ENCODE measurements at places on chromosomes 12 and 14. TPM values are rescaled to one million over a fixed set of nuclear protein-coding genes. Genes with fewer than 3 reads are reported as not detected.
A peak's percentile ranks its signal among the peaks of the same experiment; 100 is the strongest.

Gene SMIM41
- not detected for total RNA-seq

Gene MGP
- total RNA-seq = 402 TPM

GRCh38 chr12:2998789-2999264 lies 39.6 kb downstream of the TEAD4 start:
- no peak for DNase-seq

DNA sequence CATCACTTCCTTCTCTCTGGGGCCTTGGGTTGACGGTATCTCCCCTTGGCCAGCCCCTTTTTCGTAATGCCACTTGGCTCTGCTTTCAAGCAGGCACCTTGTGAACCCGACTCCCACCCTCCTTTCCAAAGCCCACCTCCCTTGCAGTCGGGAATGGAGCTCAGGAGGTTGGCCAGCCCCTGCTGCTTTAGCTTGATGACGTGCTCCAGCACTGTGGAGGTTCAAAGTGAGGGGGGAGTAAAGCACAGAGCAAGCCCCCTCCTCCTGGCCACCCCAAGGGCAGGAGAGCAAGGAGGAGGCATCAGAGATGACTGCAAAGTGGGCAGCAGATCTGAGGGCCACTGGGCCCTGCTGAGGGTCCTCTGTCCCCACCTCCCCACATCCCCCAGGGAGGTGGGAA lies 103.4 kb downstream of the ZFP36L1 start:
- DNase-seq = no peak

DNA sequence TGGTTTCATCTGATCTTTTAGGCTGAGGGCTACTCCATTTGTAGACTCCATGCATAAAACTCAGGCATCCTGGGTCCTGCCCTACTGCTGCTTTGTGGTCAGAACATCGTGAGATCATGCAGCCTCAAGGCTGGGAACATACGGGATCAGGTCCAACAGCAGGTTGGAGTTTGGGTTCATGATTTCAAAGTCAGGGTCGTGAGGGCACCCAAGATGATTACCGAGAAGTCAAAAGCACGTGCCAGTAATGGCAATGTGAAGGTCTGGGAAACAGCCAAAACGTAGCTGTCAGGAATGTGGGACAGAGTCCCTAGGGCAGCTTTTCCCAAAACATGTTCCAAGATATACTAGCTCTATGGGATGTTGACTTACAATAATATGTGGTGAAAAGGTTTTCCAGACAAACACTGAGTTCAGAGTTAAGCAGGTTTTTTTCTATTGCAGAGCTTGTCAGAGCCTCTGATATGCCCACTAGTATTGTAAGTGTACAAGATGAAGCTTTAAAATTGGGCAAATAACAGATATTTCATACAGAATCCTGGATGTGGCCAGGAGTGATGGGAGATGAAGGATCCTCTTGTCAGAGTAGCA lies 130.3 kb upstream of the DNM1L start:
- DNase-seq = no peak

DNA sequence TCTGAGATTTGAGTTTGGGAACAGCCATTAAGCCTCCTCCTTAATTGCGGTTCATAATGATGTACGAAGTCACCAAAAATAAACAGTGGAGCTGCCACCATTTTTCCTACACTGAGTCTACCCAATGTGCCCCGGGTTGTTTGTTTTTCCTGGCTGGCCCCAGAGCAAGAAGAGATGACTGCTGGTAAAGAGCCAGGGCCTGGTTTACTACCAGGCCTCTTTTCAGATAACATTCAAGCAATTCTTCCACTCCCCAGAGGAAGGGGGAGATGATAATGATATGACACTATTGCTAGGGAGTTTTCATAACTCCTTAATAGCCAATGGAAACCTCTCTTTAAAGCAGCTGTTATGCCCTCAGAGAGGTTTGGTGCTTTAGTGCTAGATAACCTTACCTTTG lies 42.3 kb downstream of the BRAP start:
- no peak for DNase-seq

DNA sequence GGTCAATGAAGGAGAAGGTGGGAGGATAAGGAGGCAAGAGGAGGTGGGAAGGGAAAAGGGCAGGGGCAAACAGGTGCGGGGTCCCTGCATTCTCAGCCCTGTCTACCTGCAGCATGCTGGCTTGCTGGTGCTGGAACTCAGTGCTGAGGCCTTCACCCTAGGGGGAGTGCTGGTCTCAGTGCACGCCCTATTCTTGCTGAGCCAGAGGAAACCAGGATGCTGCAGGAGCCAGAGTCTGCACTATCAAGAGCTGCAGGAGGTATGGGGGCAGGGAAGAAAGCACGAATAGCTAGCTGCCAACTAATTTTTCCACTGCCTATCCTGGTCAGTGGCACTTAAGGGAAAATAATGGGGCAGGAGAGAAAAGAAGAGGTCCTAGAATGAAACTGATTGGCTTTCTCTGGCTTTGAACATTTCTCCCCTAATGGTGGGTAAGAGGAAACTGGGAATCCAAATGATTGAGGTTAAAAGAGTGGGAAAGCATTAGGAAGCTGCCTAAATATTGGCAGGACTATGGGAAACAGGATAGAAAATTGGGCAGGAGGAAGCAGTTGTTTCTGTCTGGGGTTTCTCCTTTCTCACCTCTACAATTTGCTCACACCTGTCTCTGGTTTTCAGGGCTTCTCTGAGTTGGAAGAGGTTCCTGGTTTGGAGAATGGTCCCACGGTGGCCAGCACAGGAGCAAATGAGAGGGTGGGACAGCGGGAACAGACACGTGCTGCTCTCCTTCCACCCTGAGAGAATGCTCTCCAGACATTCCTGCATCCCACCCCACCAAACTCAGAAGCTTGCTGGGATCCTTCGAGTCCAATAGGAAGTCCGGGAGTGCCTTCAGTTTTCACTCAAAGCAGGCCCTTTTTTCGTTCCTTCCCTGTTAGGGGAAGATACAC lies 1.9 kb downstream of the TMEM253 start:
- no peak for DNase-seq

GRCh38 chr12:117671734-117672133 lies 297.1 kb downstream of the KSR2 start:
- DNase-seq = peak; percentile 68

Gene DLK1
- total RNA-seq = 8.2 TPM

- no peak for DNase-seq
These were observed 15.2 kb downstream of the DCAF4 start for GRCh38 chr14:72941286-72941985.

- no peak for DNase-seq
These were observed 55.6 kb upstream of the PPP2R5C start for GRCh38 chr14:101705733-101706508.

DNA sequence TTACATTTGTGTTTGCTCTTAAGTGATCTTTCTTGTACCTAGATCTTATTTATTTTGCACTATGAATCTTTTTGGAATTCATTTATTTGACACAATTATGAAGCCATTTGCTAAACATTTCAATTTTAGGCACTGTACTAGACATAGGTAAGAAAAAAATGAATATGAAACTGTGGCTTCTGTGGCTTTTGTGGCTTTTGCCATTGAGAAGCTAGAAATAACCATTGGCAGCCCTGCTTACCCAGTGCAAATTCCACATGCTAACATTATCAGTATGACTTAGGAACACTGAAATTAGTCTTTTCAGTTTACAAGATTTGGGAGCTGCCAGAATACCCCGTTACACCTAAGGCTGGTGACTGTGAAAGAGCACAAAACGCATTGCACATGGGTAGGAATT lies 60.1 kb downstream of the FSCB start:
- no peak for DNase-seq

Gene C3AR1
- total RNA-seq = 0.58 TPM

GRCh38 chr12:119809023-119809422 lies 68.1 kb downstream of the CIT start:
- DNase-seq = no peak

DNA sequence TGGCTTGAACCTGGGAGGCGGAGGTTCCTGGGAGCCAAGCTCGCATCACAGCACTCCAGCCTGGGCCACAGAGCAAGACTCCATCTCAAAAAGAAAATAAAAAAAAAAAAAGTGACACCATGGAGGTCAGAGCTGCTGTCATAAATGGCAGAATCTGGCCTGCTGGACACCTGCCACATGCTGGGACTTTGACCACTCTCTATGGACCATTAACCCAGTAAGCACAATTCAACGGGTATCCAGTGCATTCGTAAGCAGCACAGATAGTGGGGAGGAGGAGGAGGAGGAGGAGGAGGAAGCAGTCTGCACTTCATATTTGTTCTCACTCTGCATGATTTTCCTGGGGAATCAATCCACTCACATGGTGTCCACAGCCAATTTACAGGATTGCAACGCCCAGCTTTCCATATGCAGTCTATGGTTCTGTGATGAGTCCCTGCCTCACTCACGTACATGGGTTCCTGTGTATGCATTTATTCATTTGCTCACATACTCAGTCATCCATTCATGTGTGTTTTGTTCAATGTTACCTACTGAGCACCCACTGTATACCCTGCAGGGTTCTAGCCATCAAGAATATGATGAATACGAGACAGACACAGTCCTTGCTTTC lies 326.8 kb downstream of the GLT1D1 start:
- DNase-seq = no peak

Gene KCNJ8
- total RNA-seq = not detected

GRCh38 chr14:69662636-69663299 lies 51.4 kb downstream of the SUSD6 start:
- DNase-seq = no peak

DNA sequence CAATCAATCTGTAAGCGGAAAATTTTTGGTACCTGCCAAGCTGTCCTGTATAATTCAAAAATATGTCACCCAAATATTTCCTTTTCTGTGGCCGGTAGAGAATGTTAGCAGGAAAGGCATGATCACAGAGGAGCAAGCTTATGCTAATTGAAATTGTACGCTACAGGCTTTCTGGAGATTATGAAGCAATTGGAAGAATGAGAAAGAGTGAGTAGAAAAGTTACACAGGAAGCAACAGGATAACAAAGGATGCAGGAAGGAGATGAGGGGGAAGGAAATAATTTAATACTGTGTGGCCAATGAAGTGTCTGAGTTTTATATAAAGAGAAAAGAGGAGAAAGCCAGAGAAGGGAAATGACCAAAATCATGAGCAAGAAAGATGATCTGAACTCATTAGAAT lies 627.2 kb upstream of the STXBP6 start:
- DNase-seq = no peak

Gene ASB2
- 3.8 TPM for total RNA-seq

- no peak for DNase-seq
These were observed 201.2 kb downstream of the SYNE2 start for GRCh38 chr14:64053694-64054669.

Gene SDS
- total RNA-seq = not detected

DNA sequence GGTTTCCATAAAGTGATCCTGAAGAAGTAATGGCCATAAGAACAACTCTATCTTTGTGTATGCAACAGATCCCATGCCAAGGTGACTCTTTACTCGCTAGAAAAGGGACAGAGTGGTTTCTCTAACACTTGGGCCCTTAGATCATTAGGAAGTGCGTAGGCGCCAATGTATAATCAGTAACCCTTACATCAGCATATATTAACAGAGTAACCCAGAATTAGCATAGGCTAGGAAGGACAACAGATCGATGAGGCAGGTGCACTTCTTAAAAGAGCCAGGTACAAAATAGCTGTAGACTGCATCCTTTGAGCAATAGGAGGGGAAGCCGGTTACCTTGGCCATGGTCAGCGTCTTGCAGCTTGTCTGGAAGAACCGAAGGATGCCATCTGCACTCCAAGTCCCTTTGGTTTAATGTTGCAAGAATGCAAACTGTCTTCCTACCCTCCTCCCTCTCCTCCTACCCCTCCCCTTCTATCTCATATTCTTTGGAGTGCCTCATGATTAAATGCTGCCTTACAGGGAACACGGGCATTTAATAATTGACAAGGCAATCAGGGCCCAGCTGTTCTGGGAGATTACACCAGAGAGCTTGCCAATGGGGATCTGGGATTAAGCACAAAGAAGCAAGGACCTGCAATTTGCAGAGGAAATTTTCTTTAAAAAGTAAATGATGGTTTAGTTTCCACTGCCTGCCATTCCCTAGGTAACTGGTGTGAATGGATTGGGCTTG lies 8.0 kb downstream of the GSG1 start:
- no peak for DNase-seq

- no peak for DNase-seq
These were observed 173.8 kb upstream of the RASSF8 start for GRCh38 chr12:25784669-25785068.

GRCh38 chr14:104048758-104049507 lies 36.6 kb upstream of the ASPG start:
- DNase-seq = no peak

DNA sequence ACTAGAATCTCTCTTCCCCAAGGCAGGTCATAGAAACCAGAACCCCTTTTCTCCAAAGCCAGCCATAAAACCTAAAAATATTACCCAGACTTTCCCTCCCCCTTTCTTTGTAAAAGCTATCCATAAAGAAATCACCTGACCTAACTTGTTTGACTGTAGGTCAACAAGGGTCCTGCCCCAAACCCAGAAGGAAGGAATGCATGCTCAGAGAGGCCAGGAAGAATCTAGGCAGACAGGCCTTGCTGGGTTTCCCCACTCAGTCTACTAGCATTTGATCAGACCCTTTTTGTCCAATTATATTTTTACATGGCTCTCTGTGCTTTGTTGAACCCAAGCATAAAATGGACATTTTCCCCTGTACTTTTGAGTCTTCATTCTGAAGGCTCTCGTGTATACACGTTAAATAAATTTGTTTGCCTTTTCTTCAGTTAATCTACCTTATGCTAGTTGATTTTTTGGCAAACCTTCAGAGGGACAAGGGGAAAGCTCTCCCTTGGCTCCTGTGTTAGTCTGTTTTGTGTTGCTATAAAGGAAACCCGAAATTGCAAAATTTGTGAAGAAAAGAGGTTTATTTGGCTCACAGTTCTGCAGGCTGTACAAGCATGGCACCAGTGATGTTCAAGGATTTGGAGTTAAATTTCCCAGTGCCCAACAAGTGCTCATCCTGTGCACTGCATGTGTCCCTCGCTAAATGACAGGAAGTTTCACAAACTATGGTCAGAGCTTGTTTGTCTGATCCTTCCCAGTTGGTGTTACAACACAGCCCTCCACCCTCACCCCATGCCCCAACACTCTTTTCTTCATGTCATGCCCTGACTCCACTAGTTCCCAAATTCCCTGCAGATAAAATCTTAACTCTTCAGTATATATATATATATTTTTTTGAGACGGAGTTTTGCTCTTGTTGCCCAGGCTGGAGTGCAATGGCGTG lies 14.2 kb upstream of the RASSF3 start:
- DNase-seq = no peak

- DNase-seq = peak; percentile 58
These were observed 26.8 kb upstream of the CLIP1 start for GRCh38 chr12:122449317-122449716.

GRCh38 chr12:62720661-62721330 lies 214.2 kb downstream of the PPM1H start:
- peak; percentile 72 for DNase-seq

DNA sequence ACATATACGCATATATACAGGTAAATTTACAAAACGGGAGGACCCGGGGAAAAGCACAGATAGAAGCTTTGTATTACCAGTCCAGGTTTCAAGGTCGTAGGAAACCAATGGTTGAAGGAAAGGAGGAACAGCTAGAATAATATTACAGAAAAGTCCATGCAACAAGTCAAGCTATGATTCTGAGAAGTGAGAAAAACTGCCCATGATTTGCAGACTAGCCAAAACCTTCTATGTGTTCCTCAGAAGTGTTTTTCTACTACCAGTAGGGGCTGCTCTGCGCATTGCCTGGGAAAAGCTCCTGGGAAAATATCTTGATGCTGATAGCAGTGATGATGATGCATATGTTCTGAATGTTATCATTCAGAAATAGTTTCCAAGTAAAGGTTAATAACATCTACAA lies 2.2 kb downstream of the PDZRN4 start:
- DNase-seq = peak; percentile 85
